Thymus (tissue), 14 donors: ENCODE measurements at places on chromosomes 7 and 10. TPM values are rescaled to one million over a fixed set of nuclear protein-coding genes. Genes with fewer than 3 reads are reported as not detected.

The MSMB gene
- 8.6 TPM for polyA plus RNA-seq

The FOXL3 gene
- not detected for polyA plus RNA-seq

The GUSB gene
- polyA plus RNA-seq, result 56.4 TPM

The SGCE gene
- 23.7 TPM for polyA plus RNA-seq

The PTPRZ1 gene
- polyA plus RNA-seq, result 1.0 TPM

The GIMAP1 gene
- 10.7 TPM for polyA plus RNA-seq

The IL2RA gene
- 13.0 TPM for polyA plus RNA-seq

The AKR1E2 gene
- polyA plus RNA-seq, result 1.4 TPM

The PHKG1 gene
- 1.7 TPM for polyA plus RNA-seq

The RAMP3 gene
- 23.8 TPM for polyA plus RNA-seq

The RBP3 gene
- polyA plus RNA-seq, result 0.05 TPM

The OR2A42 gene
- 0.02 TPM for polyA plus RNA-seq

The RTKN2 gene
- 6.2 TPM for polyA plus RNA-seq

The ERV3-1 gene
- 7.7 TPM for polyA plus RNA-seq

The THNSL1 gene
- polyA plus RNA-seq, result 3.5 TPM

The TAS2R3 gene
- polyA plus RNA-seq, result not detected

The INMT gene
- 2.5 TPM for polyA plus RNA-seq

The DDX50 gene
- 40.0 TPM for polyA plus RNA-seq

The MEPCE gene
- 37.4 TPM for polyA plus RNA-seq

The RNF32 gene
- 3.1 TPM for polyA plus RNA-seq
